Germinal center (tissue), 1 donor: ENCODE measurements at places on chromosomes 4 and X.

GRCh38 chr4:55617587-55618197, 18.4 kb downstream of the NMU start:
- DNase-seq: no peak

GRCh38 chr4:102585329-102585728, 84.2 kb downstream of the NFKB1 start:
- no peak for DNase-seq

GRCh38 chrX:150282953-150283352, 80.2 kb upstream of the MAMLD1 start:
- DNase-seq: no peak

DNA sequence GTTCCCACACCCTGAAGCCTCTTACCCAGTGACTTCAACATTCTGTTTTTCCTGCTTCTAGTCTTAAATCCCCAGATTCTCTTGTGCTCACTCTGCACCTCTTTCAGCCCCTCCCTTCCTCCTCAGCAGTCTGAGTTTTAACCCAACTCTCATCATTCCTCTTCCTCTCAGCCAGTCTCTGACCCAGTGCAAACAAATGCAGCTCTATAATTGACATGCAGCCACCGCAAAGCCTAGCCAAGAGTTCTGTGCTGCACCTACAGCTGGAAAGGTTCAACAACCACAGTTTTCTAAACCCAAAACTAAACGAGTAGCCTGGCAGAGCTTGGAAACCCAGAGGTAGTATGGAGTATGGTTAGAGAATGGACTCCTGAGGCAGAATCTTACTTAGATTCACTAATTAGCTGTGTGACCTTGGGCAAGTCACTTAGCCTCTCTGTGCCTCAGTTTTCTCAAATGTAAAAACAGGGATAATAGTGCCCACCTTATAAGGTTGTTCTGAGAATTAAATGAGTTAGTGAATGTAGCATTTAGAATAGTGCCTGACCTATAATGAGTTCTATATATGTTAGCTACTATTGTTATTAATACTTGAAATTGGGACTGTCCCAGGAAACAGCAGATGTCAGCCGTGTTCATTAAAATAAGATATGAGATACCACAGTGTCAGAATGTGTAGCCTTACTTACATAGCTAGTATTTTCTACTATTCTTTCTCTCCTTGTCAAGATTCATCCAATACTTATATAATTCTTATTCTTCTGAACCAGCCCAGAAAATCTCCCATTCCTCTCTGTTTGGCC, 3.5 kb downstream of the TMEM154 start:
- no peak for DNase-seq

GRCh38 chr4:1479454-1479853, 73.2 kb upstream of the NKX1-1 start:
- DNase-seq: no peak

GRCh38 chr4:138405934-138406567, 163.9 kb upstream of the SLC7A11 start:
- DNase-seq: no peak

DNA sequence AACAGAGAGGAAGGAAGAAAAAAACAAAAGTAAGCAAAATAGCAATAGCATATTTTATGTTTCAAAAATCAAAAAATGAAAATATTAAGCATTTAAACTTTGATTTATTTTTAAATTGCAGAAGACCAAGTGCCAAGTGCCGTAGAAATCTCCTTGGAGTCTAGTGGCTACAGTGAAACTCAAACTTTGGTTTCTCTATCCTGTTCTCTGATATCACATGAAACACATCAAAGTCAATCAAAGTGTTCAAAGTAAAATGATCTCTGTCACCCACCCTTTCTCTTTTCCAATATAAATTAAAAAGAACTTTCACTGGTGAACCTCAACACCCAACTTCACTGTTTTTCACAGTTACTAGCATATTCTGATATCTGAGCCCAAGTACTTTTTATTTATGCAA, 81.1 kb downstream of the HADH start:
- no peak for DNase-seq

DNA sequence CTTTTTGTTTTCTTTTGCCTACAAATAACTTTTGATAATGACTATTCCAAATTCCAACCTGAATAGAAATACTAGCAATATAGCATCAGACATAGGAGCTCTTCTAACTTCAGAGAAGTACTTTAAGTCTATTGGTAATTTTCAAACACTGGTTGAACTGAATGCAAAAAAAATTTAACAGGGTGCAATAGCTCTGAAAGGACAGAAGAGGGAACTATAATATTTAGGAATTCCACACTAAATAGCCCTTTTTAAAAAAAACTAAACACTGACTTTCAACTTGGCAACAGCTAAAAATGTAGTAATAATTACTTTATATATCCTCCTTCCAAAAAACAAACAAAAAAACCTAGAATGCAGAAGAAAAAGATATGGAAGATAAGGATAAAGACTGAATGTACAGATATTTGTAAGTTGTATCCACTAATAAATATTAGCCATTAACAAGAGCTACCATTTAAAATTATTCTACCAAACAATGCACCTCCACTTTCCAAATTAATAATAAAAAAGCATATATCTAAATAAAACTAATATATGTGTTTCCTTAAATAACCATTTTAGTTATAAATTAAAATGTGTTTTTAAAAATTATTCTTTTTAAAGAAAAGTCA, 81.4 kb downstream of the FBXW7 start:
- DNase-seq: peak; percentile 27

DNA sequence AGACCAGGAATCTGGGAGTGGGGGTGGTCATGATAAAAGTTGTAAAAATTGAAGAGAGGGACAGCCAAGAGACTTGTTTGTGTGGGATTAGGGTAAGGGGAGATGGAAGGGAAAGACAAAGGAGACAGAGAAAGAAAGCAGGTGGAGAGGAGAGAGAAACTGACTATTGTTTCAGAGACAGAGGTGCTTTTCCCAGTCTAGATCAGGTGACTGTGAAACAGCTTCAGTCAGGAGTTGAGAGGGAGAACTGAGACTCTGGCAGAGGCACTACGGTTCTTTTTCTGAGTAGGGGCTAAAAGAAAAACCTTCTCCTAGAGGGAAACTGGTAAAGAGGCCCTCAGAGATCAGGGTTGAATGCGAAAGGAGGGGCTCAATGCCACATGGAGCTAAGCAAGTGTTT, 106.4 kb downstream of the KDR start:
- no peak for DNase-seq

GRCh38 chr4:75745161-75745560, 20.8 kb downstream of the USO1 start:
- no peak for DNase-seq

- DNase-seq: no peak
Observed at GRCh38 chrX:152418025-152418424, 33.1 kb downstream of the GABRA3 start.

- no peak for DNase-seq
Observed at GRCh38 chr4:153764601-153765368, 5.0 kb upstream of the RNF175 start.

DNA sequence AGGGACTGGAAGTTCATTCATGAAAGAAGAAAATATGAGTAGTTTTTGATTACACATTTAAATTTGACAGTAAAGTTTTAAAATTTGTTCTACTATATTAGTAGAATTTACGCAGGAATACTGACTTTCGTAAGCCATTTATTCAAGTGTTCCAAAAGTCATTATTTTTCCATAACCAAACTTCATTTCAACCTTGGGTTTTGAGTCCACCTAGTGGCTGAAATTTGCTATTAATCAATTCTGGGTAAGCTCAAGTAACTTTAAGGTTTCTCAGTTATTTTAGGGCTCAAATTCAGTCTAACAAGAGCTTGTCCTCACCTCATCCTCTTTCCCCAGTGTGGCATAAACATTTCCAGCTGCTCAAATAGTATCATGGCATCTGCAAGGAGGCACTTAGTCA, 175.4 kb downstream of the SH3BGRL start:
- DNase-seq: peak; percentile 1

DNA sequence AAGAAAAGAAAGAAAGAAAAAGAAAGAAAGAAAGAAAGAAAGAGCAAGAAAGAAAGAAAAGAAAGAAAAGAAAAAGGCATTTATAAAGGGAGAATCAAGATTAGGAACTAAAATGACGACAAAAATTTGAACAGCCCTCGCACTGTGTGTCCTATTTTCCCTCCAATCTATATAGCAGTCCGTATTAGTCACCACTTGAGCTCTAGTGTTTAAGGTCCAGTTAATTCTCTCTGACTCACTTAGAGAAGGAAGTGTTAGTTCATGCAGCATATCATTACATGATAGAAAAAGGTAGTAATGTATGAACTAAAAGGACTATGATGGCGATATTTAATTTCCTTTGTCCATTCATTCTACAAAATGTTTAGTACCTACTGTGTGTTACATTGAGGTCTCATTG, 122.7 kb downstream of the CBLL2 start:
- DNase-seq: no peak

DNA sequence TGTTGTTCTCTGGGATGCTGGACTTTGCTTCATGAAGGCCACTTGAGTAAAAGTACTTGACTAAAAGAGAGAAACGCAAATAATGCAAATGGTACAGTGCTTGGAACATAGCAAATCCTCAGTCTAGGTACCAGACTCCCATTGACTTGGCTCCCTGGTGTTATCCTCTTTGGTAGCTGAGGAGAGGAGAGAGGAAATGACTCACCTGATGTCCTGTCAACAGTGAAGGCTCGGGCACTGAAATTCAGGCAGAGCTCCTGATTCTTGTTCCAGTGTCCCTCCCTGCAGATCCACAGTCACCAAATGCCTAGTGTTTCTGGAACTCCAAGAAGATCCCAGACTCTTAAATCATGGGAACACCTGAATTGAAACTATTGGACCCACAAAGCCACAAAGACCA, 22.5 kb upstream of the TCEAL4 start:
- no peak for DNase-seq

DNA sequence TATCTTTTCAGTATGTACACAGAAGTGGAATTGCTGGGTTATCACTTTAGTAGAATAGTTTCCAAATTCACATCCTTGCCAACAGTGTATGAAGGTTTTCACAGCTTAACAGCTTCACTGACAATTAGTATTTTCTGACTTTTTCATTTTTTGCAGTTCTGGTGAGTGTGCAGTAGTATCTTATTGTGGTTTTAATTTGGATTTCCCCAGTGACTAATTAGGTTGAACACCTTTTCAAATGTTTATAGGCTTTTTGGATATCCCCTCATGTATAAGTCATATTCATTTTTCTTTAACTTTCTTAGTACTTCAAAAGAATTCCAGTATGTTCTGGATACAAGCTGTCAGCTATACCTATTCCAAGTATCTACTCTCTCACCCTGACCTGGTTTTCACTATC, 37.1 kb downstream of the BRCC3 start:
- no peak for DNase-seq

GRCh38 chrX:125646195-125646594, 326.5 kb downstream of the TEX13C start:
- no peak for DNase-seq

- no peak for DNase-seq
Observed at GRCh38 chr4:64727960-64728359, 318.7 kb upstream of the TECRL start.

DNA sequence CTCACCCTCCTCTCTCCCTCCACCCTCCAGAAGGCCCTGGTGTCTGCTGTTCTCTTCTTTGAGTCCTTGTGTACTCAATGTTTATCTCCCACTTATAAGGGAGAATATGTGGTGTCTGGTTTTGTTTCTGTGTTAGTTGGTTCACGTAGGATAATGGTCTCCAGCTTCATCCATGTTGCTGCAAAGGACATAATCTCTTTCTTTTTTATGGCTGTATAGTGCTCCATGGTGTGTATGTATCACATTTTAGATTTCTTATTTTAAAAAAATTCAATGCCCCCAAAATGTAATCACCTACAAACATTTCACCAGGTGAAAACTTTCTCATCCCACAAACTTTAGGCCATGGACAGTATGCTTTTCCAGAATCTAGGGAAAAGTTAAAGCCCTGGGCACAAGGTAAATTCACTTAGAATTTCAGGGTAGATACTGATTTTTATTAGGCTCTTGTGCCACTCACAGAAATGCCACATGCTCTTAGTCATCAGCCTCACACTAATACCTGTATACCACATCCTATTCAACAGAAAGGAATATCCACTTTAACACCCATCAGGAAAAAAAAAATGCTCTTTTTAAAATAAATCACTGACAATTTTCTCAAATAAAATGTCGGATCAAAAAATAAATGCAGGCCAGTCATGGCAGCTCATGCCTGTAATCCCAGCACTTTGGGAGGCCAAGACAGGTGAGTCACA, 104.8 kb upstream of the ENPP6 start:
- no peak for DNase-seq

GRCh38 chr4:173417833-173418232, 18.9 kb upstream of the SCRG1 start:
- no peak for DNase-seq

DNA sequence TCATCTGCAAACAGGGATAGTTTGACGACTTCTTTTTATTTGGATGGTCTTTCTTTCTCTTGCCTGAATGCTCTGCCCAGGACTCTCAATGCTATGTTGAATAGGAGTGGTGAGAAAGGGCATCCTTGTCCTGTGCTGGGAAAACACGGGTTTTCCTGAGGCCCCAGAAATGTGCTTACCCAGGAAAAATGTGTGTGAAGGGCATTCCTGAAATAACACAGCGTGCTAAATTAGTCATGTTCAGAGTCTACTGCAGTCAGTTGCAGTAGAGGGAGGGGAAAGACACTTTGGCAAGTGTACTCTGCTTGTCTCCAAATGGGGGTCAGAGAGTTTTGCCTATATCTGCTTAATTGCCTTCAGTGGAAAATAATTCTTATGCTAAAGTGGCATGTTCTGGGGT, 153.9 kb downstream of the CCNG2 start:
- DNase-seq: no peak

GRCh38 chr4:53987761-53988171, 76.6 kb downstream of the CHIC2 start:
- DNase-seq: no peak

DNA sequence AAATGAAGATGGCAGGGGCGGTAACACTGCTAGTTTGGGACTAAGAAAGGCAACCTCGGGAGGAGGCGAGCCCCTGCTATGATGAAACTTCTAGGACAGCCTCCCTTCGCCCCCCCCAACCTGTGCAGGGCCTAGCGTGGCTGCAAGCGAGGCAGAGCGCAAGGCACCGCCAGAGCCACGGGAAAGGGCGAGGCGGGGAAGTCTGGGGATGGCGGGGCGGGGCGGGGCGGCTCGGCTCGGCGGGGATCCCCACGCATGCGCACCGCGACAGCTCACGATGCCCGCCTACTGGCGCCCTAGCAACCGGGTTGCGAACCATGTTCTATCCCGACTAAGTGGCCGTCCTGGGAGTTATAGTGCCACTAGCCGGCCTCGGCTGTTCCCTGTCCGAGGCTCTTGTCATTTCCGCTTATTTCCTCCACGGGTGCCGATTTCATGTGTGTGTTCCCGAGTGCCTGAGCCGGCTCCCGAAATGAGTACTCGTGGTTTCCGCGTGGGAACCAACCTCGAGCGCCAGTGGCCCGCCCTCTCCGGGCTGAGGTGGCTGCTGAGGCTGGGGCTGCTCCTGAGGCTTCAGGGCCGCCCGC, 28.7 kb upstream of the RBMX start:
- DNase-seq: peak; percentile 90

DNA sequence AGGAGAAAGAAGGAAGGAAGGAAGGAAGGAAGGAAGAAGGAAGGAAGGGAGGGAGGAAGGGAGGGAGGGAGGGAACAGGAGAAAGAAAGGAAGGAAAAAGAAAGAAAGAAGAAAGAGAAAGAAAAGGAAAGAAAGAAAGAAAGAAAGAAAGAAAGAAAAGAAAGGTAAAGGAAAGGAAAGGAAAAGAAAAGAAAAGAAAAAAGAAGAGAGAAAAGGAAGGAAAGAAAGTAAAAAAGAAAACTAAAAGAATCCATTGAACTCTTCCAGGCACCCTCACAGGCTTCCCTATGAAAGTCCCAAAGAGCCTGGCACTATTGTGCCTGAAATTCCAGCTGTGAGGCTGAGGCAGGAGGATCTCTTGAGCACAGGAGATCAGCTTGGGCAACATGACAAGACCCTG, 11.5 kb downstream of the ABCG2 start:
- no peak for DNase-seq
